ENCODE measurements at places on chromosomes 16 and 17. TPM values are rescaled to one million over a fixed set of nuclear protein-coding genes. Genes with fewer than 3 reads are reported as not detected.

Gene VMO1
- total RNA-seq, result 0.89 TPM

Gene SEC14L5
- total RNA-seq, result not detected

Gene MEFV
- 1.8 TPM for total RNA-seq

Gene SHBG
- total RNA-seq, result not detected

Gene SHCBP1
- total RNA-seq, result 0.99 TPM

Gene HOXB3
- total RNA-seq, result 179 TPM

Gene VAT1L
- total RNA-seq, result 0.65 TPM

Gene PDILT
- total RNA-seq, result not detected

Gene BRD7
- total RNA-seq, result 63.7 TPM

Gene NOXO1
- 0.65 TPM for total RNA-seq

Gene CLEC3A
- total RNA-seq, result not detected

Gene TBC1D3H
- total RNA-seq, result not detected

Gene CRYBA1
- not detected for total RNA-seq

Gene NGFR
- total RNA-seq, result 10.0 TPM

Gene C17orf50
- total RNA-seq, result not detected

Gene RTN4RL1
- total RNA-seq, result 6.7 TPM

Gene SCIMP
- 2.9 TPM for total RNA-seq

Gene TSR3
- total RNA-seq, result 38.2 TPM

Gene UTS2R
- not detected for total RNA-seq

Gene KRT12
- not detected for total RNA-seq

Gene LCMT1
- total RNA-seq, result 40.1 TPM

Gene SOST
- total RNA-seq, result not detected

Gene CD300E
- total RNA-seq, result 0.73 TPM

Gene CD19
- total RNA-seq, result not detected

Gene DNAJC7
- 111 TPM for total RNA-seq

Gene MSLN
- 1.4 TPM for total RNA-seq

Gene NLRC3
- total RNA-seq, result 3.0 TPM

Gene CCL2
- total RNA-seq, result 31.7 TPM

Gene FAAP100
- total RNA-seq, result 37.1 TPM

Gene GAST
- total RNA-seq, result not detected

Gene TSNAXIP1
- total RNA-seq, result 2.5 TPM

Measured in ureter (tissue), 1 donor.